Lower leg skin (tissue), 4 donors: ENCODE measurements at places on chromosomes 12 and 14.

DNA sequence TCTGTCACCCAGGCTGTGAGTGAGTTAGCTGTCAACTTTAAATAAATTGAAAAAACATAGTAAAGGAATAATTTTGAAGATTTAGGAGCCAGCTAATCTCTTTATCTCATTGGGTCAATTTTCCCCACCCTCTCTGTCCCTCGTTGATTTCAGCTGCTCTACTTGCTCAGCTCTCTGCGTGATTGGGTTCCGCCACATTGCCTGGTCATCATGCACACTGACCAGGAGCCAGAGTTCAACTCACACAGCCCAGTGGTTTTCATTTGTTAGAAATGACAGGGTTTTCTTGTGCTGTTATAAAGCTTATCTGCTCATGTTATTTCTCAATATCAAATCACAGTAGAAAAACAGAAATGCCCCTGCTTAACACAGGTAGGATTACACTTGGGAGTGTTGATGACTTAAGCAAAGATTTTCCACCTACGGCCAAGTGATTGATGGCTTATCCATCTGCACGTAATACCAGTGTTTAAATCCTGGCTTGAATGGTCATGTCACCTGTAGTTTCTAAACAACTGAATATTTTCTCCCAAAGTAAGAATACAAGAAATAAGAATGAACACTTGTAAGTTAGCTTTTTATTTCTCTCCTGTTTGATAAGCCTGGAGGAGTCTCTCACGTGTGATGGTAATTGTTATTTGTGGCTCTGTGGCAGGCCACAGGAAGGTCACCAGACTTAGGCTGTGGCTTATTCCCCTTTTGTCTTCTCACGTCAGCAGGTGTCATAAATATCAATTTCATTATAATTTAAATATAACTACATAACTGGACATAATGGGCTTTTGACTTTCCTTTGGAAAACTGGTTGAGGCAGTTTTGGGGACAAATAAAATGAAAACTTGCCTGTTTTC lies 367.2 kb upstream of the DDHD1 start:
- DNase-seq = no peak

- no peak for DNase-seq
These were observed 57.9 kb downstream of the PPM1H start for GRCh38 chr12:62876938-62877548.

- DNase-seq = no peak
These were observed 37.7 kb downstream of the CCDC177 start for GRCh38 chr14:69536971-69537370.

- DNase-seq = no peak
These were observed 65.4 kb downstream of the TAOK3 start for GRCh38 chr12:118307069-118307954.

DNA sequence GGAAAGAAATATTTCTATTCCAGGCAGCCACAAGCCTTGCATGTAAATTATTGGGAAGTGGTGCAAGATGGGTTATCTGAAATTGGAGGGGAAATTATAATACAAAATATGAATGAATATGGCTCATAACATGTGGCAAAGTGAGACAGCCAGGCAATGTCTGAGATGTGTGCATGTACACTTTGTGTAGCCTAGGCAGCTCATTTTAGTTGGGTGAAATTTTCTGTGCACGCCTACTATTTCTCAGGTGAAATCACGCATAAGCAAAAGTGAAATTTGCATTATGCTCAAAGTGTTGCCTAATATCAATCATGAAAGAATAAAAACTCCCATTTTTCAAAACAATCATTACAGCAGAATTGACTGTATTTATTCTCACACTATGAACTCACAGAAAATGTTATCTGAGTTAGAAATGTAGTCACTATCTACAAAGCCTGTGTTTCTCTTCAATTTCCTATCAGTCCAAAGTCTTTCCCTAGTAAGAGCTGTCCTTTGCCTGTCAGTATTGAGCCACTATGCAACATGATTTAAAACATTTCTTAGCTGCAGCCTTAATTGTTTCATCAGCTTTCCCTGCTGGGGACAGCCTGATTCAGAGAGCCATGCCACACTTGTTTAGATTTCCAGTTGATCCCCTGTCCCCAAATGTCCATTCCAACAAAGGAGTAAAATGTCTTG lies 80.7 kb downstream of the EPS8 start:
- no peak for DNase-seq
